ENCODE measurements at places on chromosomes 2 and 18.

DNA sequence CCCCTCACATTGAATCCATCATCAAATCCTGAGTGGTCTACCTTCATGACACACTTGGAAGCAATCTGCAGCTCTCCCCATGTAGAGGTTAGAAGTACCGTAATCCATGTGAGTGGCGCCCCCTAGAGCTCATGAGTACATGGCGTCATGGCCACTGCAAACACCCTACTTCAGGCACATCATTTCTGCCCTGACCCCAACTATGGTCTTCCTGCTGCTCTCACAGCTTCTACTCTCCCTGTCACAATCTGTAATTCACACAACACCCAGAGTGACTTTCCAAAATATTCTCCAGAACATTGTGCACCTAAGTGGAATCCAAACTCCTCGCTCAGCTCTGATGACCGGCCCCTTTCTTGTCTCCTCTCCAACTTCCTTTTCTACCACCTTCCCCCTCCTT lies 141.9 kb downstream of the ANKRD44 start:
- DNase-seq: peak; percentile 78

DNA sequence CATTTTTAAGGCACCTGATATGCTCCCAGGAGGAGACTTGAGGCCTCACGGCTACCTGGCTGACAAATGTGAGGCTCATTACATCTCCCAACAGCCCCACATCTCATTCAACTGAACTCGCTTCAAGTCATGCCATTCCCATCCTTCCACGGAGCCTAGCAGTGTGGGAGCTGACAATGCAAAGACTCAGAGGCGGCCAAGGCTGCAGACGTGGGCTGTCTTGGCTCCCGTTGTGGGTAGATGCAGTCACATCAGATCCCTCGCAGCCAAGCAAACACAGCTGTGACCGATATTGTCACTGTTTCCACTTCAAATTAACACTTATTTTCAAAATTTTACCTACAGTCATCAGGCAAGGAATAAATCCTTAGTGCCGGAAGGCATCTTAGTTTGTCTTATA lies 64.0 kb upstream of the TRIB2 start:
- no peak for DNase-seq

DNA sequence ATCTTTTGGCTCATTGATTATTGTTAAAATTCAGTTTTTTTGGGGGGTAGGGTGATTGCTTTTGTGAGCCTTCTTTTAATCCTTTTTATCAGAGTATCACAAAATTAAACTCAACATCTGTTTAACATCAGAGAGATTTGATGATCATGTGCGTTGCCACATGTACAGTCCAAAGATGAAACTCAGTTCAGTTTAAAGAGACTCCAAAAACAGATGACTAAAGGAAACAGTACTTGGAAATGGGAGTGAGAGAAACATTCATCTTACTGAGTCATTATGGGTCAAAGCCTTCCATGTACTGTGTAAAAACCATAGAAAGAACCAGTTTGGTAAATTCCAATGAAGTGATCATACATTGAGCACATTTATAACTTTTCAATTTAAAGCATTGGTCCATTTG lies 53.0 kb downstream of the LYPD6 start:
- DNase-seq: no peak

DNA sequence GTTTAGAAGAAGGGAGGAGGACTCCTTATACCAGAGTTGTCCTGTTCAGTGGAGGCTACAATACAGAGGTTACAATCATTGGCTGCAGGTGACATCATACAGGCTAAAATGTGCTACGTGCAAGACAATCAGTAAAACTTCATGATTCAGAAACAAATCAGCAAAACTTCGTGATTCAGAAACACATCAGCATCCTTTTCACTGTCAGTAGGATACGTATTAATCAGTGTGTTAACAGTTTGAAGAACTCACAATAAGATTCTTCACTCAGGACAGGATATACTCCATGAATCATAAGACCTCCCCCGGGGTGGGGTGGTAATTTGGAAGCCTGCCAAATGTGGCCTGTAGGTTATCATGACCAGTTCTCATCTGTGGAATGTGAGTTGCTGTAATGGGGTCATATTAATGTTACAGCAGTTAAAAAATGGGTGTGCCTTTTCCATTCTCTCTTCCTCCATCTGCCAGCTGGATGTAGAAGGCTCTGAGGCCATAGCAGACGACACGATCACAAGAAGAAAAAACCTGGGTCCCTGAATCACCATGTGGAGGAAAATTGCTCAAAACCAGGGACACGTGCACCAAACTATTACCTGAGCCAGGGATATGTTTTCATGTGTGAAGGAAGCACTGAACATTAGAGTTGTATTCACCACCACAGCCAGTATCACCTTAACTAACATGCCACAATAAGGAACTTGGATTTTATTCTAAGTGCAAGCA lies 134.8 kb upstream of the CREB1 start:
- no peak for DNase-seq

- no peak for DNase-seq
Observed at GRCh38 chr2:218260742-218261422, at the start of gene GPBAR1. Gene GPBAR1, plus strand, starts transcription at chr2:218261015. Its CDS starts 1,710 bp downstream, at chr2:218262725.
